Activated CD4-positive, alpha-beta T cell treated with anti-CD3 and anti-CD28 coated beads for 48 hours (primary cell): ENCODE measurements at places on chromosomes 12 and 14.

DNA sequence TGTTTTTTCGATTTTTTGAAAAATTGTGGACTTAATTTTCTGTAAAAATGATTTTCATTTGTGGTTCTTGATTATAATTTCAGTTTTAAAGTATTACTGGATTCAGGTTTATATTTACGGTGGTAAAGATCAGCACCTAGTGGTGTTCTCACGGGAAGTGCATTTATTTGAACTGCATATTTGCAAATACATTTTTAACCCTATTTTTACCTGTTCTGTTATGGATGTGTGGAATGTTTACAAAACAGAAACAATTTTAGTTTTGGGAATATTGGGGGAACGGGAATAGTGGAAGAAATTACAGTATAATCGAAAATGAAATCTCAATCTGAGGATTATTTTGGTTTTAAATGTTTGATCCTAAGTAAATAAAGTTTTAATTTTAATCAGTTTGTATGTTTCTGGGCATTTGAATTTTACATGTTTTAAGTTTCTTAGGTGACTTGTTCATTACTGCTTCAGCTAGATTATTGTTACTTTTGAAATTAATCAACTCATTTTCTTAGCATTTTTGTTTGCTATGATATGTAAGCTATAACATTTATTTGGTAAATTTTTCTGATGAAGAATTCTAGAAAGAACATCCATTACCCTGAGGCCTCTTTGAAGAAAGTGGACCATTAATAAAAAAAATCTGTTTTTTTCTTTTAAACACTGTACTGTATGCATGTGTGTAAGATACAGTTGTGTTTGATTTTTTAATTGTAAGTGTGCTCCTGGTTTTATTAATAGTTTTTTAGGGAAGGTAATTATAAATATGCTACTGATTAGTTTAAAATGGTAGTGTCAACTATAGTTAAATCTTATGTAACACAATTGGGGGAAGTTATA, 942 bp downstream of the ATF7IP start:
- no peak for DNase-seq

GRCh38 chr14:22434901-22435550, 154.0 kb downstream of the DAD1 start:
- no peak for DNase-seq

DNA sequence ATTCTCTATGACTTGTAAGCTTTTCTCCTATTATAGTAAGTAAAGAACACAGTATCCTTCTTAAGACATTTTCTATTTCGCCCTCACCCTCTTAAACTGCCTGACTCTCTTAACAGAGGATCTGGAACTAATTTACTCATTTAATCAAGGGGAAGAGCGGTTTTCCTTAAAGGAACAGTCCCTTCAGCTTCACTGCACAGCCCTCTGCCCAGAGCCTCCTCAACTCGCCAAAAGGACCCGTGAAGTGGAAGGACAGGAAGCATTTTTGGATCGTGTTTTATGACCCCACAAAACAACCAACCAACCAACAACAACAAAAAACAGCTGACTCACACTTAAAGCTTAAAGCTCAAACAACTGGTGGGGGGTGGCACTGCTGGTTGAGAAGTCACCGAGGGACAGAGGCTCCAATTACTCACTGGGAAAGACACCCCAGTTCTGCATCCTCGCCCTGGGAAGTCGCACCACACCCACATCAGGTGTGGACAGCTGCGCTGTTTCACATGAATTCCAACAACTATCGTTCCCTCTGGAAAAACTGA, 35.7 kb downstream of the NID2 start:
- DNase-seq, result no peak

DNA sequence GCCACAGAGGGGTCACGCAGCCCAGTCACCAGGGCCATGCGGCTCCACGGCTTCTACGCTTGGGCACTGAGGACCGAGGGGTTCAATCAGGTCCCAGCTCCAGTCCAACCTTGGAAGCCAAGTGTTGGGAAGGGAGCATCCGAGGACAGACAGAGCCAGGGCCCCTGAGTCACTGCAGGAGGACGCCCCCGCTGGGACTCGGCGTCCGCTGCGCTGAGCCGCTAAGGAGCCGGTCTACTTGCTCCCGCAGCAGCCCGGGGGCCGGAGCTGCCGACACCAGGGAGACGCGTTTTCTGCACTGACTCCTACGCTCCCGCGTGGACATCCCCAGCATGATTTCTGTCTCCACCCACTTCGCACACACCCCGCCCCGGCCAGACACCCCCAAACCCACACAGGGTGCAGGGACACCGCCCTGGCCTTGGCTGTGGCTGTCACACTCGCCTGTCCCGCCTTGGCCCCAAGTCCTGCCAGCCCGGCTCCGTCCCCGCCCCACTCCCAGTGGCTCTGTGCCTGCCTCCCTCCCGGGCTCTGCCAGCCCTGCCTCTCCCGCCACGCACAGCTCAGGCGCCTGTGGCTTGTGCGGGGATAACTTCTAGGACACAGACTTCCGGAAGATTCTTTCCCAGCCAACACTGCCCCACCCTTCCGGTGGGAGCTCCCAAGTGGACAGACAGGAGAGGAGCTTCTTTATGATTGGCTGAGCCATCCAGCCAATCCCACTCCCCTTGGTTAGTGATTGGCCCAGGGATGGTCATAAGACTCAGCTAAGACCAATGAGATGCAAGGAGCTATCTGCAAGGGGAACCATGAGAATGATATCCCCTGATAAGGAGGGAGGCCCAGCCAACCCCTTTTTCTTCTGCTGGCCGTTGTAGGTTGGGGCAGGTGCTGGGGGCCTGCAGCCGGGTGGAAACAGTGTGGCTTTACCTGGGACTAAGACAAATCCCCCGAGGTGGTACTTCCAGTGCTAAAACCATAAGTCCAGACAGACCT, 118.9 kb upstream of the SFSWAP start:
- DNase-seq, result no peak

GRCh38 chr14:47596232-47596631, 79.2 kb downstream of the MDGA2 start:
- DNase-seq, result no peak

DNA sequence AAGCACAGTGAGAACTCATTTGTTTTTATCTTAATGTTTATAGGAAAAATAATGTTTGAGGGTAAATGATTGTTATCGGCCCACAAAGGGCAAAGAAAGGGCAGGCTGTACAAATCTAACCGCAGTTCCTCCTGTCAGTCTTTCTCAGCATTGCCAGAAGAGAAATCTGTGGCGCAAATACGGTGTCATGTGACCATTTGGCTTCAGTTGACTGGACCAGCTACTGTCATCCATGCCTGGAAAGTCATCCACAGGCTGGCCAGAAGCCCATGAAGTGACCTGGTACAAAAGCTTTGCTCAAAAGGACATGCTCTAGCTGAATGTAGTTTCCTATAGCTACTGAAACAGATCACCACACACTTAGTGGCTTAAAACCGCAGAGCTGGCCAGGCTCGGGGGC, 43.6 kb downstream of the HCAR2 start:
- DNase-seq, result no peak

- no peak for DNase-seq
These were observed 1.1 kb downstream of the SLC38A4 start for GRCh38 chr12:46824709-46825108.

DNA sequence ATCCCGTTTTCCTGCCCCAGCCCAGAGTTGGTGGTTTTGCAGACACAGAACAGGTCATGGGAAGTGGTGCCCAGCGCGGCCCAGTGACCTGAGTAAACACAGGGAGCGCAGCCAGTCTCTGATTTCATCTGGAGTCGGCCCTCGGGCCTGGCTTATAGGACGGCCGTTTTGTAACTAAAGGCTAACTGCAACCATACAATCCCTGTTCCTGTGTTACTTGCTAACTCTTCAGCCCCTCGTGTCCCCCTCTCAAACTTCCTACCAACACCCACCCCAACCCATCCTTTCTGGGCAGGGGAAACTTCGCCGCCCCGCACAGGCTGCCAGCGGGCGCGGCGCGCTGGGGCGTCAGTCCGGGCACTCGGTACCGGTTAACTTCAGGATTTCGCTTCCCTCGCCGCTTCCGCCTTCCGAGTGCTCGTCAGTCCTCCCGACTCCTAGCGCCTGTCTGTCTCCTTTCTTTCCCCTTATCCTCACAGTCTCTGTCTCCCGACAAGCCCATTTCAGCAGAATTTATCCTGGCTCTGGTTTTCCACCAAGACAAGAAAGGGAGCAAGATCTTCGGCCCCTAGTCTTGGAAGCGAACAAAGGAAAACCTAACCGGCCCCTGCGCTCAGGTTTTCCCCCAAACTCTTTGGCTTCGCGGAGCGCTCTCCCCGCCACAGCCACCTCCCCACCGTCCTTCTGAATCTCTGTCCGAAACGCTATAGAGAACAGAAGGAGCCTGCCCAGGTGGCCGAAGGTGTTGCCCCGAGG, 2.0 kb downstream of the SIX1 start:
- DNase-seq, result peak; percentile 32

GRCh38 chr12:112468046-112468445, 49.3 kb downstream of the PTPN11 start:
- DNase-seq, result no peak

DNA sequence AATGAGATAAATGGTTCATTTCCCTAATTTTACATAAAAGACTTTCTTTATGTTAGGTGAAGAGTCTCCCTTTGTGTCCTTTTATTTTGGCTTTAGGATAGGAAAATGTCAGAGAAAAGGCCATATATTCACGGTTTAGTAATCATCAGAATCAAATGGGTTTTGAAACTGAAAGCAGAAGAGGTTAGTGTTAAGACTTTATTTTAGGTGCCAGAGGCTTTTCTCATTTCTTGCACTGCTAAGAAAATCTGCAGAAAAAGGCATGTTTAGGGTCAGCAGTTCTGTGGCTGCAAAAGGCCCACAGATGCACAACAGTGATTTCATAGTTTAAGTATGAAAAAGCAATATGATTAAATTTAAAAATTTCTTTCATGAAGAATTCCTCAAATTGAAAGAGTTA, 80.4 kb upstream of the SINHCAF start:
- no peak for DNase-seq
